BJ (cell line): ENCODE measurements at places on chromosomes 6 and 20.

GRCh38 chr20:9835302-9835701 is 3.6 kb downstream of the PAK5 start:
- no peak for DNase-seq

DNA sequence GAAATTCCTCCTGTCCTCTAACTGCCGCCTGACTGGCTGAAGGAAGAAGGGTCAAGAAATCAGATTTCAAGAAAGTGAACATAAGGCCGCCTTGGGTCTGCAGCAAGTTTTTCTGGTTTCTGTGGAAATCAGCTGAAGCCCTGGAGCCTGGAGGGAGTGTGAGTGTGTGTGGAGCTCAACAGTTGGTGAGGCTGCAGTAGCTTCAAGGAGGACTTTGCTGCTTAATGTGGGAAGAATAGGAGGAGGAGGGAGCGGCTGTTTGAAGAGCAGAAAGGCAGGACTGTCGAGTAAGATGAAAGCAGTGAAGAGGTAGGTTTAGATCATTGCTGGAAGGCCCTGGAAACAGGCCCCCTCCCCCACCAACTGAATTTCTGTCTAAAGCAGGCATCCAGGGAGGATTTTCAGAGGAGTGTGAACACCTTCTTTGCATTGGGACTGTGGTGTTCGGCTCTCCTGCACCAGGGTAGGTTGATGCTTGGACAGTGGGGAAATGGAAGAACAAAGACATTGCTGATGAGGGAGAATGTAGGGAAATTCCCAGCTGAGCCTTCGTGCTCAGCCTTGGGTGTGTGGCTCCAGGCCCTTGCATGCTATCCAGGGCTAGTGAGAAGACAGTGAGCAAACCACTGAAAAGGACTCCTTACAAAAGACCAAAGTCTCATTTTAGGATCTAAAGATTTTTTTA is 79.5 kb upstream of the VSTM2L start:
- no peak for DNase-seq

DNA sequence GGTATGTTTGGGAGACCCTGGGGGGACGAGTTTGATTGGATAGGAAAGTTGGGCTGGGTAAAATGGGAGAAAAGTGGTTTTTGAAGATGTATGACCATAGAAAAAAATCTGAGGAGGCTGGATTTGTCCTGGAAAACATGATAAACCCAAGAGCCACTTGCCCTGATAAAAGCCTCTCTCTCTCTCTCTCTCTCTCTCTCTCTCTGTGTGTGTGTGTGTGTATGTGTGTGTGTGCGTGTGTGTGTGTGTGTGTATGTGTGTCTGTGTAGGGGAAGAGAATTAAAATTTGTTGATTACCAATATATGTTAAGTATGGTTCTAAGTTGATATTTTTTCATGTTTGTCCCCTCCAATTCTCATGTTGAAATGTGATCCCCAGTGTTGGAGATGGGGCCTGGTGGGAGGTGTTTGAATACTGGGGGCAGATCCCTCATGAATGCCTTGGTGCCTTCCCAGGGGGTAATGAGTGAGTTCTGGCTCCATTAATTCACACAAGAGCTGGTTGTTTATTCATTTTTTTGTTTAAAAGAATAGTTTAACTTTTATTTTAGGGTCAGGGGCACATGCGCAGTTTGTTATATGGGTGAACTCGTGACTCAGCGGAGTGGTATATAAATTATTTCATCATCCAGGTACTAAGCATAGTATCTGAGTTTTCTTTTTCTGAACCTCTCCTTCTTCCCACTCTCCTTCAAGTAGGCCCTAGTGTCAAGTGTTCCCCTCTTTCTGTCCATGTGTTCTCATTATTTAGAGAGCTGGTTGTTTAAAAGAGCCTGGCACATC is 208.8 kb downstream of the TFAP2B start:
- no peak for DNase-seq

DNA sequence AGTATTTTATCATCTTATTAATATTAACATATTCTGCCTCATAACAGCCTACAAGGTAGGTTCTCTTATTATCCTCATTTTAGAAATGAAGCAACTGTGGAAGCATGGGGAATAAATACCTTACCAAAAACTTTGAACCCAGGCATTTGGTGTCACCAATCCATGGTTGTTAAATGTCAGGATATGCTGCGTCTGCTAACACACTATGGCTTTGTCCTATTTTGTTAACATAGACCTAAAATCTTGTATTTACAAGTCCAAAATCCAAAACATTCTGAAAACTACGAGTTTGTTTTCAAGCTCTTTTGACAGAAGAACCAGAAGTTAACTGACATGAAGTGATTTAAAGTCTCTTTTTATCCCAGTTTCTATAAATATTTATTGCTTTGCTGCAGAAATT is 53.4 kb downstream of the BMP5 start:
- DNase-seq = no peak

DNA sequence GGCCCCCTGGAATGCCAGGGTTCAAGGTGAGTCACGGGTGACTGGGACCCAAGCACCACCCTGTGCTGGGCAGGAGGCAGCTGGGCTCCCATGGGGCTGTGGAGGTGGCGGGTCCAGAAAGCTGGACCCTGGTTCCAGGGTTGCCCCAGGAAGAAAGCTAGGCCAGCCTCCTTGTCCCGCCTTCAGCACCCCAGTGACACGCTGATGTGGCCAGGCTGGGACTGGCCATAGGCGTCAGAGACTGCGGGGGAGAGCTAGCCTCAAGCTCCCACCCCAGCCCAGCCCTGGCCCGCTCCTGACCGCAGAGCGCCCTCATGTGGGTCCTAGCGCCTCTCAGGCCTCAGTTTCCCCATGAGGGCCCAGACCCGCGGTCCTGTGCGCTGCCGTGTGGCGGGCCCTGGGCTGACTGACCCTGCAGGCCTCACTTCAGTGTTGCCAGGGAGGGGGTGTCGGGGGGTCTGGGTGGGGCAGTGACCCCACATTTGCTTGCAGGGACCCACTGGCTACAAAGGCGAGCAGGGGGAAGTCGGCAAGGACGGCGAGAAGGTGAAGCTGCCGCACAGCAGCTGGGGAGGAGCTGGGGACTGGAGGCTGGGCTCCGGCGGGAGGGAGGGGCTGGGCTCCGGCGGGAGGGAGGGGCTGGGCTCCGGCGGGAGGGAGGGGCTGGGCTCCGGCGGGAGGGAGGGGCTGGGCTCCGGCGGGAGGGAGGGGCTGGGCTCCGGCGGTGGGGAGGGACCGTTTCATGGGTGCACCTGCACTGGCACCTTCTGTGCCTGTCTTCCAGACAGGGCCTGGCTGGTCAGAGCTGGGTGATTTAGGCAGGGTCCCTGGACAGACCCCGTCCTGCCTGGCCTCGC is 7.9 kb downstream of the COL9A3 start:
- no peak for DNase-seq

DNA sequence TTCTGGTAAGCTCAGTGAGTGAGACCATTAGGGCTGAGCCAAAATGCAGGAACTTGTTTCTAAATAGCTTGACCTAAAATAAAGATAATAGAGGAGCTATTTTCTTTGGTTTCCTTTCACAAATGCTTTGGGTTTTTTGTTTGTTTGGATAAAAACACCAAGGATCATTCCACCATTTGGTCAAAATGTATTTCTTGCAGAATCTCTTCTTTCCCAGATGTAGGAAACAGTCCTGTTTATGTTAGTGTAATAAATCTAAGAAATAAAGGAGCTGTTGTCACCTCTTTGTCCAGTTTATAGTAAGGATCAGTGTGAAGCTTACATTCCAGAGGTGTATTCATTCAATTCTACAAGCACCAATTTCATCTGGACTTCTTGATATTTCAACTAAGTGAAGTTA is 297.8 kb downstream of the GJA1 start:
- peak; percentile 24 for DNase-seq

DNA sequence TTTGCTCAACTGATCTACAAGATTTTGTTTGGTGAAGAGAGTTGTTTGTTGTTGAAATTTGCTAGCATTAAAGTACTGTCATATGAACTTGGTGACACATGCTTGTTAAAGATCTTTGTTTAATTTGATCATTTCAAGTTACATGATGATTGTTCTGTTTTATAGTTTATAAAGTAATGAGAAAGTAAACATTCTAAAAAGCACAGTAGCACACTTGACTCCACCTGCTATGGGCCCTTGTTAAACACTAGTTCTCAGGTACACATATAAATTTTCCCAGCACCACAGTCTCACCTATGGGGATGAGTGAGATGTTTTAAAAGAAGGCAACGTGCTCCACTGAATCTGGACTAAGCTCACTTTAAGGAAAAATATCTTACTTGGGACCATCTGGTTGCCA is 14.1 kb downstream of the MCHR2 start:
- no peak for DNase-seq

DNA sequence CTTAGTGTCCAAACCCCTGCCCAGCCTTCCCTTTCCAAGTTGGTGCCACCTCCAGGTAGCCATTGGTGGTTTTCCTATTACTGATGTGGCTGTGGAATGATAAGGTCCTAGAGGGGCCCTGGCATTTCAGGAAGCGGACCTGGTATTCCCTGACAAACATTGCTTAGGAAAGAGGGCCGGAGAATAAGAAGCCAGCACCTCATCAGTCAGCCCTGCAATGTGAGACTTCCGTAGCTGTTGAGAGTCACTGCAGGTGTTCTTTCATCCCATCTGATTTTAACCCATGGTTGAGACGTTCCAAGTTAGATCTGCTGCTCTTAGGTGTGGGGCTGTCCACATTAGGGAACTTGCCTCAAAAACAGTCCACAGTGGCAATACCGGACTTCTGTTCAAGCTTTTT is 14.8 kb upstream of the NPEPL1 start:
- DNase-seq = no peak

GRCh38 chr6:150176152-150176551 is 33.3 kb downstream of the PPP1R14C start:
- no peak for DNase-seq

DNA sequence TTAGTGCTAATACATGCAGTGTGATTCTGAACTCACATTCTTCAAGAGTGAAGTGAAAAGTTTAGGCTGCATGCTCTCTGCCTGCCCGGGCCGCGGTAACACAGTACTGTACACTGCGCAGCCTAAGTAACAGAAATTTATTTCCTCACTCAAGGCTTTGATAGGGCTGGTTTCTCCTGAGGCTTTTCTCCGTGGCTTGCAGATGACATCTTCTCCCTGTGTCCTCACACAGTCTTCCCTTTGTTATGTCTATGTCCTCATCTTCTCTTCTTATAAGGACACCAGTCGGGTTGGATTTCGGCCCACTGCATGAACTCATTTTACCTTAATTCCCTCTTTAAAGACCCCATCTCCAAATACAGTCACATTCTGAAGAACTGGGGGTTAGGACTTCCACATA is 51.1 kb upstream of the TMEM170B start:
- no peak for DNase-seq

DNA sequence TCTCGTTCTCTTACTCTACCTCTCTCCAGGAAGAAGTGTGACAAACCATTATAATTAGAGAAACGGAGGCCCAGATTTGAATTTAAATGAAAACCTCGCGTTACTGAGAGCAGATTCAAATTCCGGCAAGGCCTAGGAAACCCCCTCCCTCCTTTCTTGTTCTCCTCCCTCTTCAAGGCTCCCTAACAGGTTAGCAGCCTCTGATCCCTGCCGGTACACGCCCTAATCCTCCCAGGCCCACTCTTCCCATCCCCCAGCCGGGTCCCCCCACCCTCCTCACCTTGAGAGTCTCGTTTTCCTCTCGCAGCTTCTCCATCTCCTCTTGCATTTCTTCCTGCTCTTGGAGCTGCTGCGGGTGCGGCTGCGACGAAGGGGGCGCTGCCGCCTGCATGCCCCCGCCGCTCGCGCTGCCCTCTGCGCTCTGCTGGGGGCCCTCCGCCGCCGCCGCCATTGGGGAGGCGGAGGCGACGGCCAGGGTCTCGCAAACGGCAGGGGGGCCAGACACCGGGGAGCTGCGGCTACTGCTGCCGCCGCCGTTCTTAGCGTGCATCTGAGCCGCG is 3.8 kb downstream of the MTCL3 start:
- no peak for DNase-seq

DNA sequence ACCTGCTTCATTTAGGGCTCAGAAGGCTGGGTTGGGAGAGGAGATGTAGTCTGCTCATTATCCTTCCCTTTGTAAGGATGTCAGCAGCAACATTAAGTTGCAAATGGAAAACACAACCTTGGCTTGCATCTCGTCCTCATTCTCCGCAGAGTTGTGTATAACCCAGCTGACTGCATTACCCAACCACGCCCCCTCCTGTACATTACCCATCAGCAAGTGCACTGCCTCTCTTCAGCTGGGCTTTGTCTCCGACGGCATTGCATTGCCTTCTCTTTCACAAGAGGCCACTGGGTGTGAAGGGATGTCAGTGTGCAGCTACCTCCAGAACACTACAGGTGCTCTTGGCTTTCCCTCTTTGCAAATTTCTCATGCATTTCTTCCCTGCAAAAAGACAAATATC is 128.7 kb upstream of the TSHZ2 start:
- DNase-seq = no peak

DNA sequence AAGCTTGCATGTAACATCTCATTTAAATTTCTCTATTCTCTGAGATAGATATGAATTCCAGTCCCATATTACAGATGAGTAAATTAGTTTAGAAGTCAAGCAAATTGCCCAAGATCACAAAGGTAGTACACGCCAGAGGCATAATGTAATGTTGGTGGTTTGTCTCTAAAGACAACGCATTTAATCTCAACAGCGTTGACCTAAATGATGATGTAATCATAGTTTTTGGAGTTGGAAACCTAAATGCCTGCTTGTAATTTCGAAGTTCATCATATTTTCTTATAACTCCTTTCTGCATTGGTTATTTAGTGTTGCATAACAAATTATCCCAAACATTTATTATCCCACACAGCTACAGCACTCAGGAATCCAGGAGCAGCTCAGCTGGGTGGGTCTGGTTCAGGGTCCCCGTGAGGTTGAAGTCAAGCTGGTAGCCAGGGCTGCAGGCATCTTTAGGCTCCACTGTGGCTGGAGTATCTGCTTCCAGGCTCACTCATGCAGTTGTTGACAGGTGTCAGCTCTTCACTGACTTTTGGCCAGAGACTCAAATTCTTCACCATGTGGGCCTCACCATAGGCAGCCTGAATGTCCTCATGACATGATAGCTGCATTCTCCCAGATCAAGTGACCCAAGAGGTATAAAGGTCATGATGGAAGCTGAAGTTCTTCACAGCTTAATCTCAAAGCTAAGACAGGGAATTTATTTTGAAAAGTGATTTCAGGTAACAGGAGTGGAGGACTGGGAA is 122.0 kb upstream of the SPTLC3 start:
- DNase-seq = no peak

- peak; percentile 8 for DNase-seq
Observed at GRCh38 chr6:154460306-154461071, 50.0 kb downstream of the CNKSR3 start.

GRCh38 chr6:40907198-40907701 is 131.8 kb downstream of the UNC5CL start:
- DNase-seq = no peak

DNA sequence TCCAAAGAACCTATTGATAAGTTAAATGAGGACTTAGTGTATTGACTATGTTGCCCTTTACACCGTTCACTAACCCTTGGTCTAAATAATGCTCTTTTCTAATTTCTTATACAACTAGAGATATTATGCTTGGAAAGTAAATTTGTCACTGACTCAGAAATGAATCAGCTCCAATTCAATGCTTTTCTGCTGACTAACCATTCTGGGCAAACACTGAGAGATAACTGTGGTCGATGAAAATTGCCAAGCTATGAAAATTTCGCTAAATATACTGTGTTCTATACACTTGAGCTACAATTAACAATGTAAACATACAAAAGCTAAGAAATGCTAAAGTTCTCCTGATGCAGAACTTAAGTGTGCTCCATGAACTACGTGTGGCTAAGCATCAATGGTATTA is 23.1 kb upstream of the FBXO9 start:
- peak; percentile 71 for DNase-seq

GRCh38 chr6:80456724-80457438 is 350.4 kb downstream of the BCKDHB start:
- DNase-seq = no peak
